ENCODE measurements at places on chromosomes 16 and 17.
A peak's percentile ranks its signal among the peaks of the same experiment; 100 is the strongest.

DNA sequence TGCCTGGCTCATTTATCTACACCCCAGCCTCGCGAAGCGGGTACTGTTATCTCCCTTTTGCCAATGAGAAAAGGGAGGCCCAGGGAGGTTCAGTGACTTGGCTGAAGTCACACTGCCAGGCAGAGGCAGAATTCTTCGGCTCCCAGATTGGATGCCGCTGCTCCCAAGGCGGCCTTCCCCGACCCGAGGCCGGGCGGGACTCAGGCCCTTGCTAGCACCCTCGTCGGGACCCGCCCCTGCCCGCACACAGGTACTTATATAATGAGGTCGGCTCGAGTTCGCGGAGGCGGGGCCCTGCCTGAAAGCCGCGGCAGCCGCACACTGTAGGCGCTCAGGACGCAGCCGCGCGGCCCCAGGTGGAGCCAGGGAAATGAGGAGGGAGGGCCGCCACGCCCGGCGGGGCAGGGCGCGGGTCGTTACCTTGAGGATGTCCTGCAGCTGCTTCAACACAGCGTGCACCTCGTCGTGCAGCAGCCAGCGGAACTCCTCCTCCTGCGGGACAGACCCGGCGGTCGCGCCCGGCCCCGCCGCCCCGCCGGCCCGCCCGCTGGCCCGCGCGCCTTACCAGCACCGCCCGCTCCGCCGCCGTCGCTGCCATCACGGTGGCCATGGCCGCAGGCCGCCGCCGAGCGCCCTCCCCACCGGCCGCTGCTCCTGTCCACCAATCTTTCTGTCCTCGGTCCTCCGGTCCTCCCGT is at the start of gene ROGDI:
ROGDI (minus strand) TSS at position 672 of the 697 bp plus-strand sequence; CDS start at position 610, 62 bp downstream.
- DNase-seq, result peak; percentile 37

GRCh38 chr17:13671341-13671740 is 69.6 kb upstream of the HS3ST3A1 start:
- no peak for DNase-seq

GRCh38 chr17:4980644-4981216 is 6.7 kb downstream of the CAMTA2 start:
- DNase-seq, result no peak

DNA sequence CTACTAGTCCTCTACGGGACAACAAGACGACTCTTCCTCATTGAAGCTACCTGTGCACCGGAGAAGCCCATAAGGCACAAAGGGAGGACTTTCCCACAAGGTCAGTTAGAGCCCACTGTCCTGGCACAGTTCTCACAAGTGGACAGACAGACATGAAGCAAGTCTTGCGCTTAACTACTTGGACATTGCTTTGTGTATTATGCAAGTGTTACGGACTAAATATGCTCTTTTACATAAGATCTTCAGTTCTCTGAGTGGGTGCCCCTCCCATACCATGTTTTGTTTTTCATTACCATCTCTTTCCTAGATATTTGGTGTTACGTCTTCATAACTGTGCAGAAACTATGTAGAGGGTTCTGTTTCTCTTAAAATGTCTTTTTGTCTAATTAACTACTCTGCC is 18.1 kb downstream of the ANKRD40CL start:
- DNase-seq, result no peak

- DNase-seq, result no peak
Measured at GRCh38 chr16:30948667-30949649, at the start of gene ORAI3. TSS of gene ORAI3 (plus strand) at chr16:30949068. CDS start at chr16:30949290, 222 bp downstream.

DNA sequence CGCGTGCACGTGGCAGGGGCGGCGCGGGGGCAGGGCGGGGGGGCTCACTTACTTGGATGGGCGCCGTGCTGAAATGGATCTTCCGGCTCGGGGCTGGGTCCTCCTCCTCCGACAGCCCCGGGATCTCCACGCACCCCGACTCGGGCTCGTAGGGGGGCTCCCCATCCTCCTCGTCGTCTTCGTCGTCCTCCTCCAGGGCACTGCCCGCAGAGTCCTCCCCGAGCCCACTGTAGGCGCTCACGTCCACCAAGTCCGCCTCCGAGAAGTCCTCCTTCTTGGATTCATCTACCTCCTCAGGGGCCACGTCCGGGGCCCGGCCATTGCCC is 1.4 kb downstream of the PPP1R9B start:
- DNase-seq, result no peak

DNA sequence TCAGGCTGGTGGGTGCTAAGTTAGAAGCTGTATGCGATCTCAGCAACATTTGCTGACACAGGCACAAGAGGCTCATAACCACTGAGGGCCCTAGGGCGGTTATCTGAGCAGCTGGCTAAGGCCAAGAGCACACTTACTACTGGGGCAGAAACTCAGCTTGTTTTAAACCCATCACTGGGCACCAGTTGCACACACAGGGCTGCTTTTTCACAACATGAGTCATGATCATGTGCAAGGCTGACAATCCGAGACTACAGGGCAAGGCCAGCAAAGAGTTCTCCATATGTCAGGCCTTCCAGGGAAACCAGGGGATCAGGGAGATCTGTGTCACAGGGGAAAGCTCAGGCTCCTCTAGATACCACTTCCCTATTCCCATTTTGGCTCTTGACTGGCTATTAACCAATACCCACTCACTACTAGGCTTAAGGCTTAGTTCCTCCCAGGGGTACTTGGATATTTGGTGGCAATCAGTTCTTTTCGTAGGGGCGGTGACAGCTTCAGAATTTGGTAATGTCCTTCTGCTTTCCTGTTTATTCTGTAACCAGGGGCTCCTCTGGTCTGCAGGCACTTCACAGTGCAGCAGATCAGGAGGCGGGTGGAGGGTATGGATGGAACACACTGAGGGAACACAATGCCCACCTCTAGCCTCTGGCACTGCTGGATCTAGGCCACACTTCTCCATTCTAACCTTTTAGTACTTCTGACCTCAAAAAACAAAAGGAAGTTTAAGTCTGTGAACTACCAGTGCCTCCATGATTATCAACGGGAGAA is 44.9 kb upstream of the ERN1 start:
- no peak for DNase-seq

GRCh38 chr16:78331731-78332130 is 232.3 kb downstream of the WWOX start:
- no peak for DNase-seq

GRCh38 chr16:67458121-67458641 is 22.8 kb downstream of the ATP6V0D1 start:
- DNase-seq, result no peak

- DNase-seq, result no peak
Measured at GRCh38 chr16:53841884-53842283, 137.9 kb downstream of the FTO start.

DNA sequence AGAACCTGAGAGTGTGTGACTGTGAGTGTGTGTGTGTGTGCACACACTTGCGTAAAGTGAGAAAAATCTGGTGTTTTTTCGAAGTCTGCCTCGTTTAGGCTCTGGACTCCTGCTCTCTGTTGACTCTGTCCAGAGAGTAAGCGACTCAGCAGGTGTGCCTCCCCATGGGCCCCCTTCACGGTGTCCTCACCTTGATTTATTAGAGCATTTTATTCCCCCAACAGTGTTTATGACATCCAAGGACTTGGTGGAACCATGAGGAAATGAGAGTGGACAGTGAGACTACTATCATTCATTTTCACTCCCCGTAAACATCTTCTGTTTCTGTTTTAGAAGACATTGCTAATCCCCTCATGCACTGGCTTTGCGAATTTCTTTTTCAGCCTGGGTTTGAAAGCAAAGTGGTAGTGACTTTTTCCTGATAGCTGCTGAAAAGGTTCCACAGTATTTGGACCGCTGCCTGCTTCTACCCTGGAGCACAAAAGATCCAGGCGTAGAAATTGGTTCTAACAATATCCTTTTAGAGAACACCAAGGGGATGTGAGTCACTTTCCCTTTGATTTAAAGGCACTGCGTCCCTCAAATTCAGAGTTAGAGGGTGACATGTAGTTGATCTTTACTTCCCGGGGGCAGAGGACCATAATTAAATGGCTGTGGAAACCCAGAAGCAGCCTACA is 218.2 kb downstream of the WWOX start:
- DNase-seq, result no peak

GRCh38 chr16:7579454-7579853 is 246.8 kb downstream of the RBFOX1 start:
- no peak for DNase-seq

DNA sequence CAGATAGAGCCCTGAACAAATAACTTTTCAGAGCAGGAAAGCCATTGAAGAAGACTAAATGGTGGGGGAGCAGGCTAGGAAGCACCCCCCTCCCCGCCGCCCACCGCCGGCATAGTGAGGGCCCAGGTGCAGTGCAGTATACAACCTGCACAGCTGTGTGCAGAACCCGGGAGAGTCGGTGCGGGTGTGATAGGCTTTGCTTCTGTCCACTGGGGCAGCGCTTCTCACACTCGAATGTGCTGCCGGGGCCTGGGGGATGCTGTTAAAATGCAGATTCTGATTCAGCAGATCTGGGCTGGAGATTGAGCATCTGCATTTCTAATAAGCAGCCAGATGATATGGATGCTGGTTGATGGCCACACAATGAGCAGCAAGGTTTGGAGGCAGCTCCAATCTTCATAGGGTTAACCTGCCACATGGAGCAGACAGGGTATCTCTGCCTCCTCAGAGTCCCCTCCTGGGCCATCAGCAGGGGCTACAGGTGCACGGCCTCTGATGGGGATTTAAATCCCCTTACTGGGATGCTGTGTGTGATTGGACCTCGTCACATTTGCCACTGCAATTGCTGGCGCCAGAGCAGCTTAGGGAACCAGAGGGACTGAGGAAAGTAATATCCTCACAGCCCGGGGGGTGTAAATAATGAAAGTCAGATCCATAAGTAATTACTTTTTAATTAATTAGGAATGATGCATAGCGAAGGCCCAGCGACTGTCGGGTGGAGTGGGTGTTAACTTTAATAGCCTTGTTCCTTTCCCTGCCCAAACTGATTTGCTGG is 172.0 kb upstream of the RPL38 start:
- DNase-seq, result no peak

- no peak for DNase-seq
Measured at GRCh38 chr17:51997723-51998122, 160.8 kb downstream of the CA10 start.

- DNase-seq, result no peak
Measured at GRCh38 chr17:38466346-38467315, 38.4 kb downstream of the ARHGAP23 start.

- DNase-seq, result no peak
Measured at GRCh38 chr17:81902023-81902652, at the start of gene NPB. TSS of gene NPB (plus strand) at chr17:81902238. CDS start at chr17:81902278, 40 bp downstream.

GRCh38 chr16:55272744-55273143 is 51.3 kb upstream of the IRX6 start:
- no peak for DNase-seq

DNA sequence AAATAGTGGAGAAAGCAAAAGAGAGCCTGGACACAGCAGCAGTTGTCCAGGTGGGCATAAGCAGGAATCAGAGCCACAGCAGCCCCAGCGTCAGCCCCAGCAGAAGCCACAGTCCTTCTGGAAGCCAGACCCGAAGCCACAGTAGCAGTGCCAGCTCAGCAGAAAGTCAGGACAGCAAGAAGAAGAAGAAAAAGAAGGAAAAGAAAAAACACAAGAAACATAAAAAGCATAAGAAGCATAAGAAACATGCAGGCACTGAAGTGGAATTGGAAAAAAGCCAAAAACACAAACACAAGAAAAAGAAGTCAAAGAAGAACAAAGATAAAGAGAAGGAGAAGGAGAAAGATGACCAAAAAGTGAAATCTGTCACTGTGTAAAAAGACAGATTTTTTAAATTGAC is 32.7 kb downstream of the RBBP6 start:
- no peak for DNase-seq

GRCh38 chr16:65958086-65958485 is 408.4 kb upstream of the CDH5 start:
- peak; percentile 29 for DNase-seq

GRCh38 chr17:67434061-67434525 is 57.0 kb downstream of the PITPNC1 start:
- no peak for DNase-seq

- no peak for DNase-seq
Measured at GRCh38 chr17:45393411-45393810, 39.3 kb downstream of the ARHGAP27 start.

- no peak for DNase-seq
Measured at GRCh38 chr16:70576431-70577255, 53.0 kb downstream of the SF3B3 start.

- no peak for DNase-seq
Measured at GRCh38 chr17:30366536-30366935, 12.2 kb upstream of the CPD start.

DNA sequence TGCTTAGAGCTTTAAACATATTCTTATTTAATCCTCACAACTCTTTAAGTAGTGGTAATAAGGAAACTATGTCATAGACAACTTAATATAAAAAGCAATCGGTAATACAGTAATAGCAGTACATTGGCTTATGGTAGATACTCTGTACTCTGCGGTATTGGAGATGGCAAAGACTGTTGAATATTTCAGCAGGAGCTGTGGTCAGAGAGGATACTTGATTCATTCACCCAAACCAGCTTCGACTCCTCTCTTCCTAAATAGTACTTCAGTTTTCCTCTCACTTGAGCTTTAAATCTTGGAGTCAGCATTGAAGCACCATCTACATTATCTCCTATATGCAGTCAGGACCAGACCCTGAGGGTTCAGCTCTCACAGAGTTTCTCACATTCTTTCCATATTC is 169.3 kb downstream of the CYB561 start:
- no peak for DNase-seq

DNA sequence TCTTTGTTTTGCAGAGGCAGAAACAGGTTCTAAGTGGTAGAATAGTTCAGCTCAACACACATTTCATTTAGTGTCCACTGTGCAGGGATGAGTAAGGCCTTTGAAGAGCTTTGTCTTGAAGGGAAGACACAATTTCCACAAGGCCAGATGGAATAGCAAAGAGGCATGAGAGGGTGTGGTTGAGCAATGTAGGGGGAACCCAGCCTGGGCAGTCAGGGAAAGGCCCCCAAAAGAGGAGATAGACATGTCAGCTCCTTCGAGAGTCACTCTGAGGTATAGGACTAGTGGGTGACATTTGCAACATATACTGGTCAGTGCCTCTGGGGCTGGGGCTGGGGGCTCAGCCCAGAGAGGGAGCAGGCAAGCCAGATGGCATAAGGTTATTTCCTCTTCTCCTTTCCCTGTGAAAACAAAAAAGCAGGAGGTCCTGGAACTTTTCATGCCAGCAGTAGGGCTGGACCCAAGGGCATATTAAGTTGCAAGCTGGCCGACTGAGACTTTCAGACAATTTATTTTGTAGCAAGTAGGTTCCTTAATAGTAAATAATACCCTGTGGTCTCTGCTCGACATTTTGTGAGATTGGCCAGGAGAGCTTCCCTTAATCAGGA is 7.1 kb downstream of the ALKBH5 start:
- DNase-seq, result no peak

Data from left renal cortex interstitium (tissue), 4 donors.